ENCODE measurements at places on chromosomes 4 and X. TPM values are rescaled to one million over a fixed set of nuclear protein-coding genes. Genes with fewer than 3 reads are reported as not detected.
A peak's percentile ranks its signal among the peaks of the same experiment; 100 is the strongest.

The OSTC gene
- 85.6 TPM for total RNA-seq

DNA sequence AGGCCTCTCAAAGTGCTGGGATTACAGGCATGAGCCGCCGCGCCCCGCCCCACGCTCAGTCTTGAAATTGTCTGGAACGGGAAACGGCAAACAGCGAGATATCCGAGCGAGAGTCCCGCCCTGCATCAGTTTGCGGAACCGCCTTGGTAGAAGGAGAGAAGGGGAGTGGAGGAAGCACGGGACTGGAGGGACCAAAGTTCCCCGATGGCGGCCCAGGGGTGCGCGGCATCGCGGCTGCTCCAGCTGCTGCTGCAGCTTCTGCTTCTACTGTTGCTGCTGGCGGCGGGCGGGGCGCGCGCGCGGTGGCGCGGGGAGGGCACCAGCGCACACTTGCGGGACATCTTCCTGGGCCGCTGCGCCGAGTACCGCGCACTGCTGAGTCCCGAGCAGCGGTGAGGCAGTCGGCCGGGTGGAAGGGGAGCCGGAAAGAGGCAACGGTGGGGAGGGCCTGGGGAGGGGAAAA lies at the start of gene BST1:
Gene BST1, plus strand, starts transcription at position 125 of the 463 bp plus-strand sequence. Its CDS starts 80 bp downstream, at position 205.
- no peak for DNase-seq

DNA sequence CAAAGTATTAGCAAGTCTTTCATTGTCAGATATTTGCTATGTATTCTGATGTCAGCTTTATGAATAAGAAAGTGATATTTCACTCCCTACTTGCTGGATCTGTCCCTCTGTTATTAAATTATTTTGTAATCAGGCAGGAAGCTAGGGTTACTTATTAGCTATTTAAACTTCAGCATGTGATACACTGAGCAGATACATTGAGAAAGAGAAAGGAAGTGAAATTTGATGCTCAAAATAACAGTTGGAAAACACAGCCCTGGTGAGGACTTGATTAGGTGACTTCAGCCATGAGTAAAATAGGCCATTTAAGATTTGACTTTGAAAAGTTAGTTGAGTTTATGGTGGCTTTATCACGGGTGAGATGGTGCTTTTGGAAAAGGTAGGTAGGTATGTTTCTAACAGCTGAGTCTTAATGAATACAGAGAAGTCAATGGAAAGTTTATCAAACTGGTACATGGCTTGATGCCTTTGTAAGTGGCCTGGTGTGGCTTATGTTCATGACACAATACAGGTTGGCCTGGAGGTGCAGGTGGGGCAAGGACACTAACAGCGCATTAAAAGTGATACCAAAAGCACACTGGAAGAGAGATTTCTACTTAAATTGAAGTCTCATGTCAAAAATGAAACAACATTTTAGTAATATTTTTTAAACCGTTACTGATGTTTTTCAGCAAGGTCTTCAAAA lies 321.2 kb upstream of the SPOCK3 start:
- DNase-seq = peak; percentile 18

DNA sequence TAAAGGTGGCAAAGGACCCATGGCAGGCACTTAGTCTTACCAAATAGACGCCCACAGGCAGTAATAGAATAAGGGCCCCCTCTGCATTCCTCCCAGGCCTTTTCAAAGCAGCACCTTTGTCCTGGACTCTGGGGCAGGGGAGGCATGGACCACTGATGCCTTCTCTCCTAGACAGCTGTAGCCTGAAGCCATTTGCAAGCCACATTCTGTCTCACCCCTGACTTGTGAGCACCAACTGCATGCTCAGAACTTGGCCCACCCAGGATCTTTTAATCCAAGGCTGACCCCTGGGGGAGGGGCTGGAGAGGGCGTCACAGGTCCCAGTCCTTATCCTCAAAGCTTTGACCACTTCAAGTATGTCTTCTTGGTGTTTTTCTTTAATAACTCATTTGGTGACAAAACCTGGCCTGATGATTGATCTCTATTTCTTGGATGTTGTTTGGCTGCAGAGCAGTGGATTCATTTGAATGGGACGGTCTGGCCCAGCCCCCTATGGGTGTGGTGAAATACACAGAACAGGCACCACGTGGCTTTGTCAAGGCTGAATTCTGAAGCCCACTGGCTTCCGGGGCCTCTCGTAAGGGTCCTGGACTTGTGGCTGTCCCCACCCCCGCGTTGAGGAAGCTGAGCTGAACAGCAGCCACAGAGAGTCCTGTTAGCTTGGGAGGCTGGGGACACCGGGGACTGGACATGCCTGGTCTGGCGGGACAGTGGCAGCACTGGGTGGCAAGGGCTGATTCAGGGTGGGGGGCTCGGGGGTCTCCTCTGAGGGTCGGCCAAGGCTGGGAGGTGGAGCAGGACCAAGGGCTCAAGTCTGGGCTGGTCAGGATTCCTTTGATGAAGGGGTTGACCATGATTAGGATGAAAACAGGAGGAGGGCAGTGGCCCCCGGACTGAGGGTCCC lies 36.6 kb downstream of the ADRA2C start:
- DNase-seq = no peak

All from Caki2 (cell line).